ENCODE measurements at places on chromosomes 11 and 22.
A peak's percentile ranks its signal among the peaks of the same experiment; 100 is the strongest.

GRCh38 chr11:44270403-44271273 lies 39.3 kb downstream of the ALX4 start:
- no peak for DNase-seq

- DNase-seq: no peak
Observed at GRCh38 chr22:49151256-49152126, 676.2 kb downstream of the BRD1 start.

- DNase-seq: peak; percentile 36
Observed at GRCh38 chr11:75668451-75669297, at the start of gene MAP6. Gene MAP6 (minus strand): TSS chr11:75669038. CDS start chr11:75668369, 669 bp downstream.

GRCh38 chr22:19663821-19664355 lies 50.4 kb upstream of the SEPTIN5 start:
- DNase-seq: peak; percentile 26

DNA sequence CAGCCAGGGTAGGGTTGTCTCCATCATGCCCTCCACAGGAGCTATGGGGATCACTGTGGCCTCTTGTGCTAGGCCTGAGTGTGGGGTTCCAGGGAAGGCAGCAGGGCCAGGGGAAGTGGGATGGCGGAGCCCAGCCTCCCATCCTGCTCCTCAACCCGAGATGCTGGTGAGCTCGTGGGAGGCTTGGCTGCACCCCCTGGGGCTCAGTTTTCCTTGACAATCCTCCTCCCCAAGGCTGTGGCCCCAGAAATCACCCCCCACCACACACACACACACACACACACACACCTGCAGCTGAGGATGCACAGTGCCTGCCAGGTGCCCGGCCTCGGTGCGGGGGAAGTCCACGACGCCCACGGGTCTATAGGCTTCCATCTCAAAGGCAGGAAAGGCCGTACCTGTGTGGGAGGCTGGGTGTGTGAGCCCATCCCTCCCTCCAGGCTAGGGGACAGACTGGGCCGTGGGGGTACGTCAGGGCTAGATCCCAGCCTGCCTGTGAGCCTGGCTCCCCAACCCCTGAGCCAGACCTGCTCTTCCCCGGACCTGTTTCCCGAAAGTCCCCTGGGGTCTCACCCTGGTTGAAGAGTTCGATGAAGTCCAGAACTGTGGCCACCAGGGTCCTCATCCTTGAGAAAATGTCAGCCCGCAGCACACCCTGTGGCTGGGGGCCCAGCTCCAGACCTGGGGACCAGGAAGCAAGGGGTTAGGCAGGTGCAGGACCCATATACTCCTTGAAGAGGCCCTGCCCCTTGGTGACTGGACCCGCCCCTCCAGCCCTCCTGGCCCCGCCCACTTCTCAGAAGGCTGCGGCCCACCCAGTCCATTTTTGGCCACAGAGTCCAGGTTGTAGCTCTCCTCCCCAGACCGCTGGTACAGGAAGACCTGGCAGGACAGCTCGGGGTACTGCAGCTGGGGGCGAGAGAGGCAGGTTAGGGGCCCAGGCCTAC lies 5.2 kb upstream of the TBX10 start:
- DNase-seq: no peak

- no peak for DNase-seq
Observed at GRCh38 chr22:26169315-26170111, at the start of gene SEZ6L. Gene SEZ6L (plus strand): TSS chr22:26169462. CDS start chr22:26169670, 208 bp downstream.

Measured in NCI-H1694 treated with DMSO at 0.1 percent for 48 hours (cell line).